ENCODE measurements at places on chromosomes 6 and 20.

GRCh38 chr20:2469991-2470422, 582 bp downstream of the SNRPB start:
- peak; percentile 41 for DNase-seq

DNA sequence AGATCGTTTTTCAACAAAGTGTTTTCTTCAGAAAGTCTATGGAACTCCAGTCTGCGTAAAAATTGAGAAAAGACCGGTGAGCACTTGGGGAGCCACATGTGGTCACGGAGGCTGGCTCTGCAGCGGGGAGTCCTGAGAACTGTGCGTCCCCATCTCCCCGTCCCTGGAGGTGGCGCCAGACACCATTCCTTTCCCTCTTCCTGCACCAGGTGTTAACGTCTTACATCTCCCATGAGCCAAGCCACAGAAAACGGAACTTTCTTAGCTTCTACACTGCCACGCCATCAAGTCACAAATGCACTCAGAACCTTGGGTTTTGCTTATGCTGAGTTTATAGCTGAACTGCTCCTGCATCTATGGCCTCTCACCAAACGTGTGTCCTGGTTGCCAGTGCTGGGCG, 62.6 kb downstream of the GINS1 start:
- no peak for DNase-seq

GRCh38 chr20:58760856-58761255, 68.3 kb downstream of the NPEPL1 start:
- DNase-seq, result no peak

- no peak for DNase-seq
Observed at GRCh38 chr6:75273009-75273408, 11.6 kb downstream of the TMEM30A start.

DNA sequence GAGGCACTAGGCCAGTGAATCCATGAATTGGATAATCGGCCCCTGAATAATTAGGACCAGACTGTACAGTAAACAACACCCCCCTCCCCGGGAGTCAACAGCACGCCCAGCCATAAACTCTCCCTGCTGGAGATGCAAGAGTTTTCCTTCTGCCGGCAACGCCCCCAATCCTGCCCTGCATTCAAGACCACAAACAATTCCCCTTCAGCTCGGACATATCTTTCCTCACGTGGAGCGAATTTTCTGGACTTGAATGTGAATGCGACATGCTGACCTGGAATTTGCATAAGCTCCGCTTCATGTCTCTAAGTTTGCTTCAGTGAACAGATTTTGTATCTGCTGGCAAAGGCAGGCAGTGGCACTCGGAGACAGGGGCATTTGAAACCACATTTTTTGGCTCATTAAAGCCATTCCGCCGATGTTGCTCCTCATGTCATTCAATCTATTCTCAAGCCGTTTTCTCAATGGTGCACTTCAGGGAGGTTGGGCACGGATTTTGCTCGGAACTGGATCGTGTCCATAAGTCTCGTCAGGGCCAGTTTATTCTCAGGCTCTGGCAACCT, 38.0 kb upstream of the GMPR start:
- DNase-seq, result no peak

- no peak for DNase-seq
Observed at GRCh38 chr6:44315951-44316350, 2.8 kb upstream of the AARS2 start.

- no peak for DNase-seq
Observed at GRCh38 chr6:52733172-52733571, 30.1 kb downstream of the GSTA2 start.

DNA sequence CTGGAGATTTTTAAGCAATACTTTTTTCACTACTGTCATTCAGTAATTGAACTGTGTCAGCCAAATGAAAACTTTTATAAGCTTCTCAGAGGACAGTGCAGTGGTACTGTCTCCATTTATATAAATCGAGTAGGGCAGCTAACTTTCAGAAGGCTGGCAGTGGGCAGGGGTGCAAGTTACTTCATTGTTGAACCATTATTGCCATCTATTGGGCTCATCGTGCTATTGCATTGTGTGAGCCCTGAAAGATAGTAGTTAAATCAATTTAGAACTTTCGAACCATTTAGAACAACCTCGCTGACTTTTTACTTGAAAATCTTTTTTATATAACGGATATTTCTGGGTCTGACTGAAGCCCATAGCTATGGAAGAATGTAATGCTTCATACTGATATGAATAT, 347.8 kb upstream of the PLCB4 start:
- DNase-seq, result no peak

GRCh38 chr6:128365520-128366160, 154.8 kb downstream of the PTPRK start:
- DNase-seq, result no peak

GRCh38 chr6:52352239-52353018, 9.5 kb upstream of the PAQR8 start:
- DNase-seq, result peak; percentile 81

- DNase-seq, result no peak
Observed at GRCh38 chr20:14711652-14712051, 374.2 kb upstream of the FLRT3 start.

DNA sequence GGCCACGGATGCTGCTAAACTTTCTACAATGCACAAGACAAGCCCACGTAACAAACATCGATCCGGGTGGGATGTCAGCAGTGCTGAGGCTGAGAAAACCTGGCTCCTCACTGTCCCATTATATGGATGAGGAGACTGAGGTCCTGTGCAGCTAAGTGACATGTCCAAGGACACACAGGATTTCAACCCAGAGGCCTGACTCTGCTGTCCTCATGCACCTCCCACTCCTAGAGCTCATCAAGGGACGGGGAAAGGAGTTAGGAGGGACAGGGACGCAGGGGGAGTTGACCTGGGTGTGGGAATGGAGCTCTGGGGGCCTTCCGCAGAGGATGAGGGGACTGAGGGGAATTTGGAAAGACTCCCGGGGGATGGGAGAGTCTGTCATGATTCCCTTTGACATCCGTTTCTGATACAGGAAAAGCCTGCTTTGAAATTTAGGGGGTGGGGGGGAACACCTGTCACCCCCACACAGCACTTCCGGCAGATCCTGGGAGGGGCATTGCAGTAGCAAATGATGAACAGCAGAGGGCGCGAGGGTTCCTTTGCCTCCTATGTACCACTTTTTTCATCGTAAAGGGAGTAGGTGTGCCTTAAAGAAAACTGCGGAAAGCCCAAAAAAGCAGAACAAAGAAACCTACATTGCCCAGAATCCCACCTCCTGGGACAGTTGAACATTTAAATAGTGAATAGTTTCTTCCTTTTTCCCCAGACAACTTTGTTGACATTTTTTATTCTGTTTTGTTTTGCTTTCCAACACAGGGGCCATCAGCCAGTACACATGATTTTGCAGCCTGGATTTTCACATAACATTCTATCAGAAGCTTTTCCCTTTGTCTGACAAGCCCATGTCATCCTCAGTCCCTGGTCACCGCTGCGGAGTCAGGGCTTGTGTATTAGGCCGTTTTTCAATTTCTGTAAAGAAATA, 48.6 kb downstream of the SLC2A10 start:
- DNase-seq, result peak; percentile 60

DNA sequence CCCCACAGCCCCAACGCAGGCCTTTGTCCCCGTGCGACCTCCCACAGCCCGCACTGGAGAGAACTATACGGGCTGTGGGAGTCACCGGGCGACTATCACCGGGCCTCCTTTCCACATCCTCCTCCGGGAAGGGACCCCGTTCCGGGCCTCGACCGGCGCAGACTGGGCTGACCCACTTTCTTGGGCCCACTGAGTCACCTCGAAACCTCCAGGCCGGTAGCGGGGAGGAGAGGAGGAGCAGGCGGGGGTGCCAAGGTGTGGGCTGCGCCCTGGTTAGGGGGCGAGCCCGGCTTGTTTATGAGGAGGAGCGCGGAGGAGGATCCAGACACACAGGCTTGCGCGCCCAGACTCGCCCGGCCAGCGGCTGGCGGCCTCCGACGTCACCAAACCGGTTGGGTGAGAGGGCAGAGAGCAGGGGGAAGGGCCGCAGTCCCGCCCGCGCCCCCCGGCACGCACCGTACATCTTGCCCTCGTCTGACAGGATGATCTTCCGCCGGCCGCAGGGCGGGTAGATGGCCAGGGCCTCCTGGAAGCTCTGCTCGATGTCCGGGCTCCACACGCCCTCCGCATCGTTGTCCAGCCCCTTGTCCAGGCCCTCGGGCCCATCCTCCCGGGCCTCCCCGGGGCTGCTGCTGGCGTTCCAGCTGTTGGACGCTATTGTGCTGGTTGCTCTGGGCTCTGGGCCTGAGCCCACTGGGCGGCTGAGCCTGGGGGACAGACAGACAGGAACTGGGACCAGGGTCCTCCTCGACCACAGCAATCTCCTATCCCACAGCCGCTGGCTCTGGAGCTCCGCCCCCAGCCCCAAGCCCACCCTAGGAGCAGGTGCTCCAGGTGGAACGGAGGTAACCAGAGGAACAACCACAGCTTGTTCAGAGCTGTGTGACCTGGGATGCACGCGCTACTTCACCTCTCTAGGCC, 10.6 kb downstream of the TEAD3 start:
- DNase-seq, result no peak

DNA sequence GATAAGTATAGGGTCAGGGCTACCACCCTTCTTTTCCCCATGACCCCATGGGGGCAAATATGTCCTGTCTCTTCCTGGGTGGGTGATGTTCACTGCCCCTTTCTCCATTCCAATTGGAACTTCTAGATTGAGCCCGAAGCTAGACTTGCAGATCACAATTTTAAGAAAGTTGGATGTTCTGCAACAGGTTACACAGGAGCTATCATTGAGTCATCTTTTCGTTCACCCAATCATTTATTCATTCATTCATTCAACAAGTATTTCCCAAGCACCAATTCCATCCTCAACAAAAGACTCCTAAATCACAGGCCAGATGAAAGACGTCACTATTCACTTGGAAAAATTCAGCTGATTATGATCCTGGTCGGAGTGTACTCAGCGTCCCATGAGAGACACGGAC, 71.0 kb upstream of the FOXP4 start:
- DNase-seq, result no peak

- no peak for DNase-seq
Observed at GRCh38 chr6:15614277-15614676, 48.6 kb downstream of the DTNBP1 start.

DNA sequence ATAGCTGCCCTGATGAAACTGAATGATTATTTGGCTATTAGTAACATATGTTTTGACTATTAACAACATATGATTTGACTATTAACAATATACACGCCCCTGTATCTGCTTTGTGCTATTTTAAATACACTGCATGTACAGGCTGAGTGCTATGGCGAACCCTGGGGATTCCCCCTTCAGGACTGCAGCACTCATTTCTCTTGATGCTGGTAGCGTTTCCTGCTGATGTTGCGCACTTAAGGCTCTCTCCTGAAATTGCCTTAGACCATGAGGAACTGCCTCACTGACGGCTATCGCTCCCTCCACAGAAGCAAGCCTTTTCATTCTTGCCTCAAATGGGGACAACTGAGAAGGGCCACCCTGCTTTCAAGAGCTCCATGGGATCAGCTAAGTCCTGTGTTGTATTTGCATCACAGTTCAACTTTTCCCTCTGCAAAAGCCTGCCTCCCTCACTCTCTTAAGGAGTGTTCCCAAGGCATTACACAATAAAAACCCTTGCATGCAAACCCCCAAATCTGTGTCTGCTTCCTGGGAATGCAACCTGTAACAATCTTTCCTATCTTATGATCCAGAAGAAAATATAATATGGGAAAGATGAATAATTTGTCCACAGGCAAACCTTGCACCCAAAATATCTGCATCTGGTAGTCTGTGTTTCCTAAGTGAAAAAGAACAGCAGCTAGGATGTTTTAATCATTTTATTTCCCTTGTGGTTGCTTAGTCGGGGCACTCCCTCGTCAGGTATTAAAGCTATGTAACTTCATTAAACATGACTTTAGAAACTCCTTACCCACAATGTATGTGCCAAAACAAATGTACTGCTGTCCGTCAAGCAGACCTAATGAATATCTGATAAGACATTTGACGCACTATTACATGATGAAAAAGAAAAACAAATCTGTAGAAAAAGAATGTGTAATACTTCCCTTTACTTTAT, 456.4 kb downstream of the COL12A1 start:
- DNase-seq, result no peak

GRCh38 chr6:21003780-21004541, 469.7 kb downstream of the CDKAL1 start:
- DNase-seq, result no peak

- DNase-seq, result peak; percentile 25
Observed at GRCh38 chr20:37649017-37649416, 44.8 kb upstream of the CTNNBL1 start.

DNA sequence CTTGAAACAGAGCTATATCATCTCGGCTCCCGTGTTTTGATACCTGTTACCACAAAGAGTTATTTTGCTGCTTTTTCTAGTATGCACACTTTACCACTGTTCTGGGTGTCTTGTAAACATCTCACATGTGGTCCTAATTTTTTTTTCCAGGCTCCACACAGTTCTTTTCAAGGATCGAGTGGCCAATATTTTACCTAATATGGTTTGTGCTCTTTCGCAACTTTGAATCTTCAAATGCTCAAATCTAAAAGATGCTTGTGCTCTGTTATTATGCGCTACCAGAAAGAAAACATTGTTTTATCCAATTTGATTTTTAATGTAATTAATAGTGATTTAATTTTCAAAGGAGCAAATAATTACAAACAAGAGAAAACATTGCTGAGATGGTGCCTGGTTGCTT, 10.7 kb downstream of the ENPP5 start:
- no peak for DNase-seq

GRCh38 chr6:138087593-138088325, 19.5 kb downstream of the PERP start:
- no peak for DNase-seq

DNA sequence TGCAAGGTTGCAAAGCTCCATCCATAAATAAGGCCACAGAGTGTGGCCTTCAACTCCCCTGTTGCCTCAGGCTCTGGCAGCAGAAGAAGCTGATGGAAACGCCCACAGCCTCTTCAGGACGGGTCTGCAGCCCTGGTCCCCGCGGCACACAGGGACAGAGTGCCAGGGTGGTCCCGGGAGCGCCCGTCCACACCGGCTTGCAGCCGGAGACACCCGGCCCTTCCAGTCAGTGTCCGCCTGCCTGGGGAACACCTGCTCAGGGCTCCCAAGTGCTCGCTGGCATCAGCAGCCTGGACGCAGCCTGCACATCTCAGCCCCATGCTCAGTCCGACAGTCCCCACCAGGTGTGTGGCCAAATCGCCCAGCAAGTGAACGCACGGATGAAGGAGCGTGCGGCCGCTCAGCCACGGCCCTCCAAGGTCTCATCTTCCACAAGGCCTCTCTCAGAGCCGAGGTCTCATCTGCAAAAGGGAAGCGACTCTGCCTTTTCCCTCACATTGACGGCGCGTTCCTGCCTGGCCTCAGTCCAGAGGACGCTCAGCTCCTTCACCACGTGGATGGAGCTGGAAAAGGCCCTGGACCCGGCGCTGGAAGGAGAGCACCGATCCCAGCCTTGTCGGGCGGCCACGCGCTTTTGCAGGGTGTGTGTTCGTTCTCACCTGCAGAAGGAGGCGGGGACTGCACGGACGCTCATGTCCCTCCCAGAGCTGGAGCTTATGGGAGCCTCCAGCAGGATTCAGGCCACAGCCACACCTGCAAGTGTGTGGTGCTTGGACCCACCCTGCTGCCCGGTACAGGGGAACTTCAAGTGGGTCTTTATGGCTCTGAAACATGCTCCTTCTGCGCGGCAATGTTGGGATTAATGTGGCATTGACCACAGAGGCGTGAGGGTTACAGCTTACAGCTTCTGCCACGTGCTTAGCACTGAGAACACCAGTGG, 180.4 kb downstream of the DLL1 start:
- no peak for DNase-seq

GRCh38 chr20:45104786-45105185, 3.9 kb upstream of the KCNS1 start:
- DNase-seq, result peak; percentile 91

All from H54 (cell line).